ENCODE measurements at places on chromosomes 13 and 19.
A peak's percentile ranks its signal among the peaks of the same experiment; 100 is the strongest.

GRCh38 chr13:49998714-49999624 lies 2.1 kb downstream of the TRIM13 start:
- no peak for DNase-seq

GRCh38 chr13:39297664-39298171 lies 259.5 kb downstream of the NHLRC3 start:
- DNase-seq = no peak

DNA sequence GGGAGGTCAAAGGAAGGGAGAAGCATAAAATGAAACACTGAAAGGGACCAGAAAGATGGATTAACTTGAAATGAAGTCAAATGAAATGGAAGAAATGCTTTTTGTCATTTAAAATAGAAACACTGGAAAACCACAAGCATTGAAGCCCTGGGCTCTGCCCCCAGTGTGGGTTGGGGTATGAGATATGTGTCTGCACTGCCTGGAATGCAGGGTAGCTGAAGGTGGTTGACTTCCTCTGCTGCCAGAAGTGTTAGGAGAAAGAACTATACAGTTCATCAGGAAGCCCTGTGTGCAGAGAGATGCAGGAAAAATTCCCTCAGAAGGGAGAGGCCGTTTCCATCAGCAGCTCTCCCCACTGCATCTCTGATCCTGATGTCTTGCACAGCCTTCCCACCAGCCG lies 69.2 kb downstream of the DHRS12 start:
- no peak for DNase-seq

GRCh38 chr13:113943821-113944565 lies 29.9 kb downstream of the C13orf46 start:
- no peak for DNase-seq

DNA sequence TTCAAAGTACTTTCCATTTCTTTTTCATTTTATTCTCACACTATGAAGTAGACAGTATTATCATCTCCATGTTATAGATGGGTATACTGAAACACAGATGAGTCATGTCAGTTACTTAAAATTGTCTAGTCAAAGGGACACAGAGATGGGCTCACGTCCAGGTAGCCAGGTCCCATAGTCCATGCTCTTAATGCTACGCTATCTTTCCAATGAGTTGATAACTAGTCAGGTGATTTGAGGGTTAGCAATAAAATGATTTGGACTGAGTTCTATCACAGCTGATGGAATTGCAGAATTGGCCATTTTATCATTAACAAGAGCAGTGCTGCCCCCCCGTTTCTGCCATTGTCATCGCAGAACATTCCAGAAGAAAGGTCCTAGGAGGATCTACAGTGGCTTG lies 318.9 kb downstream of the DLEU7 start:
- no peak for DNase-seq

DNA sequence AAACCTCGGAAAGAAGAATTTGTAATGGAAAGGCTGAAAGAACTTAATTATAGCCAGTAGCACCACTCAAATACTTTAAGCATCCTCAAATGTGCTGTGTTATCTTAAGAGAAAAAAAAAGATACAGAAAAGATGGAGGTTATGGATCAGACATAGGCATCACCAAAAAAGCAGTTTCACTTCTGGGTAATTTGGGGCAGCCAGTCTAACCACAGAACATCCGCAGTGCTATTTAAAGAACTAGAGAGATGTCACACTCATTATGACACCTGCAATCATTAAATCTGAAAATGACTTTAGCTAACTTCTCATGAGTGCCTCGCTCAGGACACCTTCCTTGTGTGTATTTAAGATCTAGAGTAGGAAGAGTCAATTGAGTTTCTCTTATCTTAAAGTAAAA lies 211.8 kb downstream of the RBM26 start:
- no peak for DNase-seq

DNA sequence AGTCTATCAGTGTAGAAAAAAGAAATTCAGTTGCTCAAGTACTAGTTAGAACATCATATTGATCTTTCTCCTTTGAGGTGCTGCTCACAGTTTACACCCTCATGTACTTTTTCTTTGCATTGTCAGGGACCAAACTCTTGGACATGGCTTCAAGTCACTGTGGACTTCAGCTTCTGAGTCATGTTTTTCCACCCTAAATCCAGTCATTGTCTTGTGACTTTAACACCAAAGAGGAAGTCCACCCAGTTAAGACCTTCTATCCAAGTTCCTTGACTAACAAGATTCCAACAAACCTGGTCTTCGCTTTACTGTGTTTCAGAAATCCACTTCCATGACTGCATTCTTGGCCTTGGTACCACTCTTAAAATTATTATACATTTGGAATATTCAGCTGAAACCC lies 206.7 kb upstream of the ARGLU1 start:
- DNase-seq = no peak

- no peak for DNase-seq
Measured at GRCh38 chr19:10820173-10820572, 15.8 kb downstream of the TMED1 start.

GRCh38 chr13:48595431-48596429 lies 58.0 kb upstream of the CYSLTR2 start:
- peak; percentile 4 for DNase-seq

- DNase-seq = no peak
Measured at GRCh38 chr13:78589206-78589605, 14.1 kb downstream of the POU4F1 start.

DNA sequence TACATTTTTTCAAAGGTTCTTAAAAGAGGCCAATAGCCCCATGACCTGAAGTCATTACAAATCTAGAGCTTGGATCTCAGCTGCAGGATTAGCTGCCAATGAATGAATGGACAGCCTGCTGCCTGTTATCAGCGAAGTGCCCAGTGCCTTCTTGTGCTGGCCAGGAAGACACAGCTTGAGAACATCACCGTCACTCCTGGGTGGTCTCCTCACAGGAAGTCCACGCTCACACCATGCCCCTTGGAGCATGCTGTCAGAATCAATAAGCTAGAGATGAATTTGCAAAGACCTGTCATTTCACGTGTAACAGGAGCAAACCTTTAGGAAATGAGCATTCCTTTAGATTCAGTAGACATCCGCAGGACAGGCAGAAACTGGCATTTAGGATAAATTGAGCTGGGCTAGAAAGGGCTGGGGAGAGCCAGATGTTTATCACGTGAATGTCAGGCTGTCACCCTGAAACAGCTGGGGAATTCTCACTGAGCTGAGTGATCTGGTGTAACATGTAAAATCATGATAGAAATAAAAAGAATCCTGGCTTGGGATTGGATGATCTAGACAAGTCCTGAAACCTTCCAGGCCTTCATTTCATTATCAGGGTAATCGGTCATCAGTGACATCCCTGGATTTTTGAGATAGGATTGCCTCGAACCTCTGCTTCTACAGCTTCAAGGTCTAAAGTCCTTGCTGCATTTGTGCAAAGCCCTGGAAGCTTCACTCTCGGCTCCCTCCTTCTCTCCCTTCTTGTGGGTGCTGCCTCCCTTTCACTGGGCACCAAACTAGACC lies 49.9 kb upstream of the MEDAG start:
- no peak for DNase-seq

GRCh38 chr19:49497047-49497788 lies 984 bp downstream of the RPS11 start:
- no peak for DNase-seq

- DNase-seq = no peak
Measured at GRCh38 chr19:39946532-39946931, 12.1 kb upstream of the FCGBP start.

DNA sequence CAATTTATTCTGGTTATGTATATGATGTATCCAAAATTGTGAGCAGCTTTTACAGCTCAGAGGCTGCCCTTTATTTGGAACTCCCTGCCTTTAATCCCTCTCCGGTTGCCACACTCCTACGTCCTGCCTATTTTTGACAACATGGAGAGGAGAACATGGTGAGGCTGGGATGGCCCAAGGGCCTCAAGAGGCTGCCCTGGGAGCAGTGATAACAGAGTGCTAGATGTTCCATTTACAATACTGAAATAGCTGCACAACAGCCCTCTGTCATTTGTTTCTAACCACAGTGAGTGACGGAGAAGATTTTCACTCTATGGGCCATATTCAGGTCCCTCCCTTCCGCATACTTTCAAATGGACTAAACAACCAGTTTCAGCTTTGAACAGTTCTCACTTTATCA lies 33.4 kb downstream of the STARD13 start:
- no peak for DNase-seq

DNA sequence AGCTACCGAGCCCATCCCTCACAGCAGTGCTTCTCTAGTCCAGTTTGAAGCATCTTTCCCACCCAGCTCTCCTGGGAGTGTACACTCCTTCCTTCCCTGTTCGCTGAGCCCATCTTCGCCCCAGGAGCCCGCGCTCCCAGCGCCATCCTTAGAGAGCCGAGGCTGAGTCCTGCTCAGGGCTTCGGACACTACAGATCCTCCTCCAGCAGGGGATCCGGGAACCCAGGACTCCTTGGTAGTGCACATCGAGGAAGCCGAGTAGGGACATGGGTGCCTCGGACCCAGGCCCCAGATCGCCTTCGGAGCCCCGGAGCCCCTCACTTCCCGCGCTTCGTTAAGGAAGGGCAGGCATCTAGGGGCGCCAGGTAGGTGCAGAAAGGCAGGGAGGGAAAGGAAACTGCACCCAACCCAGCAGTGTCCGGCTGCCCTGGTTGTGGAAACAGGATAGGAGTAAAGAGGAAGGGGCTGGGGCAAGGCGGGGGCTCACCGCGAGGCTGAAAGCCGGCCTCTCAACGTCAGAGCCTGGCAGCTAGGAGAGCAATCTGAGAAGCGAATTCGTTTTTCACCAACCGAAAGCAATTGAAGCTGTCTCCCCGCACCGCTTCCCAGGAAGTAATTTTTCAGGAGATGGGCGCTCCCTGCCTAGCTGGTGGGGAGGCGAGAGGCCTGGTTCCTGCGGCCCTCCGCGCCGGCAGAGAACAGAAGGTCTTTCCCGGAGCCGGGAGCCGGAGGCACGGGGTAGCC lies 1.0 kb downstream of the PDX1 start:
- DNase-seq = no peak

DNA sequence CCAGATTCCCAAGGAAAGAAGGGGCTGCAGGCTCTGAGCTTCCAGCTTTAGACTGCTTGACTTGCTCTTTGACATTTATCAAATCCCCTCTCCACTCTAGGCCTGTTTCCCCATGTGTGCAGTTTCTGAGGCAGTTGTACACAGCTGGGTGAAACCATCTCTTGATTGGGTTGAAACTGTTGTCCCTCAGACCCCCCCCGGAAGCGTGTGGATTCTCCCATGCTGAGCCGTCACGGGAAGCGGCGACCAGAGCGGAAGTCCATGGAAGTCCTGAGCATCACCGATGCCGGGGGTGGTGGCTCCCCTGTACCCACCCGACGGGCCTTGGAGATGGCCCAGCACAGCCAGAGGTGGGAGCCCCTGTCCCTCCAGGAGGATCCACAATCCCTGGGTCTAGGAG lies 19.7 kb downstream of the BRSK1 start:
- no peak for DNase-seq

- DNase-seq = no peak
Measured at GRCh38 chr13:113952983-113953520, 20.8 kb downstream of the C13orf46 start.

DNA sequence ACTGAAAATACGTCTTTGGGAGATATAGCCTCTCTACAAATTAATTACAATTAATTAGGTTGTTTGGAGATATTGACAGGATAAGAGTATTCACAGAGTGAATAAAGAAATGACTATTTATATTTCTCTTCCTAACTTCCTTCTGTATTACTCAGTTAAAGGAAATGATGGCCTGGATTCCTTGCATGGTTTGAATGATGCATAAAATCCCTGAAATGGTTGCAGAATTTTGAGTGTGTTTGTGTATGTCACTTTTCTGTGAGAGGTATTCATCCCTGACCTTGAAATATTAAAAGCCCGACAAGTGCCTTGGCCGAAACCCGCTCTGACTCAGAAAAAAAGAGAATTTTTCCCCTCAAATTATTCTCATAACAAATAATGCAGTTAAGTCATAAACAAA lies 90.0 kb downstream of the PDS5B start:
- no peak for DNase-seq

GRCh38 chr19:28426110-28426729 lies 786.7 kb downstream of the UQCRFS1 start:
- no peak for DNase-seq

DNA sequence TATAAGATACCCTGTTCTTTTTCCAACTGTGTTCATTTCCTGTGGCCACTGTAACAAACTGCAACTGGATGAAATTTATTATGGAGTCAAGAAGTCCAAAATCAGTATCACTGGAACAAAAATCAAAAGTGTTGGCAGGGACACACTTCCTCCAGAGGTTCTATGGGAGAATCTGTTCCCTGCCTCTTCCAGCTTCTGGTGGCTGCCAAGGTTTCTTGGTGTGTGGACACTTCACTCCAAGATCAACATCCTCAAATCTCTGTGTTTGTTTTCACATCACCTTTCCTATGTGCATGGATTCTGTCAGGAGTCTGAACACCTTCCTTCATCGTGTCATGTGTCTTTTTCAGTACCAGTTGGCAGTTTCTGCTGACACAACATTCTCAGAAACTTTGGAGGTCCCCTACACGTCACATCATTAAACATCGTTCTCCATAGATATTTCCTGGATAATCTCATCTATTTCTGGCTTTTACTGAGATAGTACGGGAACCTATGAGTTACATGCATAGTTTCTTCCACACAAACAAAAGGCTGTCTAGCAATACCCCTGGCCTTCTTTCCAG lies 15.2 kb upstream of the EFNB2 start:
- DNase-seq = no peak

DNA sequence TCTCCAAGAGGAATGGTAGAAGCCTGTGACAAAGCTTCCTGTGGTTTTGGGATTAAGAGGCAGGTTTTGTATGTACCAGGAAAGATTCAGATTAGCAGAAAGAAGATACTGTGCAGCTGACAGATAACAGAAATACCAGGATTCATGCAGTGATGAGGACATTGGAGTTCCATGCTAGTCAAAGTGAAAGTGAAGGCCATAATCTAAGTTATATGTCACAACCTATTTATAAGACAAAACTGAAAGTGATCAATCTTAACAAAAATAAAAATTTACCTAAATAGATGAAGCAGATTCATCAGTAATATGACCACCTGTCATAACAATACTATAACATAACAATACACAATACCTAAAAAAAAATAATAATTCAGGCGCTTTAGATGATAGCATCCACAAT lies 1305.2 kb upstream of the PCDH9 start:
- DNase-seq = no peak

GRCh38 chr13:111005808-111006505 lies 91.1 kb upstream of the ANKRD10 start:
- no peak for DNase-seq

GRCh38 chr19:7674010-7675005 lies 2.6 kb upstream of the MCEMP1 start:
- no peak for DNase-seq

- DNase-seq = no peak
Measured at GRCh38 chr13:30429235-30429634, 6.9 kb downstream of the UBE2L5 start.

Measured in NCI-H1930 (cell line).